PC-9 (cell line): ENCODE measurements at places on chromosomes 13 and 19. TPM values are rescaled to one million over a fixed set of nuclear protein-coding genes. Genes with fewer than 3 reads are reported as not detected.

GRCh38 chr19:47315125-47315821 is 5.6 kb downstream of the C5AR1 start:
- DNase-seq = peak; percentile 98

GRCh38 chr19:1449467-1450442 is at the start of gene APC2:
APC2 (plus strand) TSS chr19:1450121; CDS start chr19:1453002, 2,881 bp downstream.
- DNase-seq = no peak

DNA sequence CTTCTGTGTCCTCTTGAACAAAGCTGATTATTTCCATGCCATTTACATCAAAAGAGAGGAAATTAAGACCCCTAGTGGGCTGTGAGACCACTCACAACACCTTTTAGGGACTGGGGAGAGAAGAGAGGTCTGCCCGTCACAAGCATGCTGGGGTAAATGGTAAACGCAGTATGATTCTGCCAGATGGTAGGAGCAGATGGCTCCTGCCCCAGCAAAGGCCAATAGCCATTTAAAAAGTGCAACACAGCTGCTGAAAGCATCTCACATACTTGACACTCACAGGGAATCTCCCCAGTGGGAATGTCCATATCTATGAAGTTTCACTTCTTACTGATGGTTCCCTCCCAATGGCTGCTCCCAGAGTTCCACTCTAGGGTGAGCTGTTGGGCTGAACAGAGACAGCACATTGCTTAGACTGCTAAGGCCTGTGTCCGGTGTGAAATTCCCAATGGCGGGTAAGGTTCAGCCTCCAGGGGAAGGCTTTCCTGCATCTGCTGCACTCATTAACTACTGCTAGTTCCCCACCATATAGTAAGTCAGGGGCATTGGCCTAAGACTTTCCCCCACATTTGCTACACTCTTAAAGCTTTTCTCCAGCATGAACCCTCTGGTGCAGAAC is 7.4 kb downstream of the ZNF671 start:
- no peak for DNase-seq

- peak; percentile 50 for DNase-seq
Measured at GRCh38 chr19:10292206-10292788, 2.5 kb downstream of the ICAM5 start.

- peak; percentile 47 for DNase-seq
Measured at GRCh38 chr13:75636436-75637180, 478 bp downstream of the LMO7 start.

DNA sequence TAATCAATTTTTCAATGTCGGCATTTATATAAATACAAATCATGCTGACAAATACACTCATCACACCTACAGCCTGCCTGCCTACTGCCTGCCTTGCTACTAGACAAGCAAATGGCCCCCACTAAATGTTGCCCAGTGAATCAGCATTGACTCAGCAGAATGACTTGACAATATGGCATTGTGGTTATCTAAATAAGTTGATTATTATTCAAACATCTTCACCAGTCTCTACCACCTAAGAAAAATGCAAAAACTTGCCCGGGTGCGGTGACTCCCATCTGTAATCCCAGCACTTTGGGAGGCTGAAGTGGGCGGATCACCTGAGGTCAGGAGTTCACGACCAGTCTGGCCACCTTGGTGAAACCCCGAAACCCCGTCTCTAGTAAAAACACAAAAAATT is 296.1 kb downstream of the PCDH9 start:
- DNase-seq = no peak

DNA sequence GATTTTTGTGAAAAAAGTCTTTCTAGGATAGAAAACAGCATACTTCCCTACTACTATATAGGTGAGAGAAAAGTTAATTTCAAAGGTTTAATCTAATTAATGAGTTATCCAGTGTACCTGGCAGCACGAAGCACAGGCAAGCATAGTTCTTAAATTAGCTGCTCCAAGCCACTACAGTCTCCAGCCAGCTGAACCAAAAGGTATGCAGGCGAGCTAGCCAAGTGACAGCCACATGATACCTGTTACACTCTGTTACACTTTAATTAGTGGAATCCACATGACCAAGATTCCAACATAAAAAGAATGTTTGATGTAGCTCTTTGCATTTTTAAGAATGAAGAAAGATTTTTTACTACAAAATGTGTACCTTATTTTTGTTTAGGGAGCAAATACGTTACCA is 15.5 kb downstream of the SLC25A30 start:
- no peak for DNase-seq

CDC42EP5 gene
- total RNA-seq = 25.1 and 48.5 TPM in 2 replicates
